Tibial artery (tissue), 4 donors: ENCODE measurements at places on chromosomes 5 and 9.

GRCh38 chr9:137813167-137813566 is 64.4 kb upstream of the CACNA1B start:
- no peak overlapping the region for H3K4me3 ChIP-seq
- H3K4me1 ChIP-seq: no peaks in the 10 kb centered on the region
- no peak for DNase-seq
- H3K27me3 ChIP-seq: no peaks in the 10 kb centered on the region
- H3K36me3 ChIP-seq: peaks cover 86% of the 10 kb centered on the region
- H3K27ac ChIP-seq: no peak overlapping the region

DNA sequence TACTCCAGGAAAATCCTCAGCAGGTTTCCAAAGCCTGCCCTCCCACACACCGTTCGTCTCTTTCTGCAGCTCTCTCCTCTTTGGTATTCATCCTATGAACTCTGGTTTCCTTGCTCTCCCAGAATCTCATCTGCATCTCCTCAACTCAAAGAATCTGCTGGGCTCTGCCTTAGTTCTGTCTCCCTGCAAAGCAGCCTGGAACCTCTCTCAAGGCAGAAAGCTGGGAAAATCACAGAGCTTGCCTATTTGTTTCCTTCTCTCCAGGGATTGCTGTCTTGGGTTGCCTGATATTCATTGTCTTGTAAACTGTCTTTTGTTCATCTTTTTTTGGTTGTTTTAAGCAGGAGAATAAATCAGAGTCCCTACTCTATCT is 5.3 kb upstream of the ERAP2 start:
- H3K27me3 ChIP-seq: no peaks in the 10 kb centered on the region
- H3K4me3 ChIP-seq: no peak overlapping the region
- H3K36me3 ChIP-seq: no peaks in the 10 kb centered on the region
- no peak overlapping the region for H3K27ac ChIP-seq
- peaks cover 7% of the 10 kb centered on the region for H3K4me1 ChIP-seq
- no peak for DNase-seq

GRCh38 chr9:70465904-70466303 is 51.4 kb upstream of the KLF9 start:
- H3K27me3 ChIP-seq: no peaks in the 10 kb centered on the region
- no peak for DNase-seq
- H3K27ac ChIP-seq: no peak overlapping the region
- H3K36me3 ChIP-seq: no peaks in the 10 kb centered on the region

DNA sequence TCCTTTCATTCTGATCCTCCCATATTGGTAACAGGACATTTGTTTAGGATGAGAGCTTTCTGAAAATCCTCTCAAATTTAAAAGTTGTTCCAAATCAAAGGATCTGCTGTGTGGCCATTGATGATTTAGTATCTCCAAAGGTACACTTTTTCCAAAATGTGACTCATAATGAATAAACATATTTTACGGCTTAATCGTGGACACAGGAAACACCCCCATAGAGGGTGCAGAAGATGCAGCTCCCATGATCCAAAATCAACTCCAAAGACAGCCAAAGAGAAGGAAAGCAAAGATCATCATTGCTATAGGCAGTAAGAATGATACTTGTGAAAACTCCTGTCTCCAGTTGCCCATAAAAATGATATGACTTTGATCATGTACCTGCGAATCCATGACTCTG is 239.7 kb downstream of the PIK3R1 start:
- no peak for DNase-seq
- H3K27ac ChIP-seq: no peak overlapping the region
- no peaks in the 10 kb centered on the region for H3K27me3 ChIP-seq
- no peak overlapping the region for H3K4me3 ChIP-seq

DNA sequence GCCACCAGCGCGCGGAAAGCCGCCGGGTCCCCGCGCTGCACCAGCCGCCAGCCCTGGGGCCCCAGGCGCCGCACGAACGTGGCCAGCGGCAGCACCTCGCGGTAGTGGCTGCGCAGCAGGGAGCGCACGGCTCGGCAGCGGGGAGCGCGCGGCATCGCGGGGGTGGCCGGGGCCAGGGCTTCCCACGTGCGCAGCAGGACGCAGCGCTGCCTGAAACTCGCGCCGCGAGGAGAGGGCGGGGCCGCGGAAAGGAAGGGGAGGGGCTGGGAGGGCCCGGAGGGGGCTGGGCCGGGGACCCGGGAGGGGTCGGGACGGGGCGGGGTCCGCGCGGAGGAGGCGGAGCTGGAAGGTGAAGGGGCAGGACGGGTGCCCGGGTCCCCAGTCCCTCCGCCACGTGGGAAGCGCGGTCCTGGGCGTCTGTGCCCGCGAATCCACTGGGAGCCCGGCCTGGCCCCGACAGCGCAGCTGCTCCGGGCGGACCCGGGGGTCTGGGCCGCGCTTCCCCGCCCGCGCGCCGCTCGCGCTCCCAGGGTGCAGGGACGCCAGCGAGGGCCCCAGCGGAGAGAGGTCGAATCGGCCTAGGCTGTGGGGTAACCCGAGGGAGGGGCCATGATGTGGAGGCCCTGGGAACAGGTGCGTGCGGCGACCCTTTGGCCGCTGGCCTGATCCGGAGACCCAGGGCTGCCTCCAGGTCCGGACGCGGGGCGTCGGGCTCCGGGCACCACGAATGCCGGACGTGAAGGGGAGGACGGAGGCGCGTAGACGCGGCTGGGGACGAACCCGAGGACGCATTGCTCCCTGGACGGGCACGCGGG is at the start of gene TERT:
Gene TERT (minus strand): TSS at position 234 of the 815 bp plus-strand sequence. CDS start 79 bp downstream, at position 155.
- H3K4me3 ChIP-seq: no peak within 1 kb of the TSS
- no peak within 1 kb of the TSS for H3K27ac ChIP-seq
- H3K4me1 ChIP-seq: peaks cover 13% of the 10 kb centered on the region

DNA sequence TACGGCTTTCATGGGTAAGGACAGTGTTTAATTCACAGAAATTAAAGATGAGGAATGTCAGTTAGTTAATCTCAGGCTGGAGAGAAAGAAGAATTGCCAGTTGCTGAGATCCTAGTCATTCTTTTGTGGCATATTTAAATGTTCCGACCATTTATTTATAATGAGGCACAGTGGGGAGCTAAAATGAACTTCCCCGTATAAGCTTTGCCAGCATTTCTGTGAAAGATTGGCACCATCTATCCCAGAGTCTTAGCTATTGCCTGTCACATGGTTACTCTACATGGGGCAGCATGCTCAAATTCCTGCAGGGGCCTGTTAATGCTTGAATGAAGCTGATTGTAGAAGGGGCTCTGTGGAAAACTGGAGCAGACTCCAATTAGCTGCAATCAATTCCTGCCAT is 314.1 kb downstream of the PRELID2 start:
- DNase-seq: no peak
- no peaks in the 10 kb centered on the region for H3K36me3 ChIP-seq
- no peak overlapping the region for H3K27ac ChIP-seq
- no peak overlapping the region for H3K4me3 ChIP-seq
- H3K27me3 ChIP-seq: no peaks in the 10 kb centered on the region

GRCh38 chr5:53991942-53992341 is 318.4 kb downstream of the ARL15 start:
- H3K4me3 ChIP-seq: no peak overlapping the region
- H3K27ac ChIP-seq: no peak overlapping the region
- DNase-seq: no peak
- no peaks in the 10 kb centered on the region for H3K36me3 ChIP-seq
- no peaks in the 10 kb centered on the region for H3K27me3 ChIP-seq
